ENCODE measurements at places on chromosomes 11 and 22.

- no peak for DNase-seq
Measured at GRCh38 chr11:130533871-130534270, 85.4 kb downstream of the ADAMTS15 start.

DNA sequence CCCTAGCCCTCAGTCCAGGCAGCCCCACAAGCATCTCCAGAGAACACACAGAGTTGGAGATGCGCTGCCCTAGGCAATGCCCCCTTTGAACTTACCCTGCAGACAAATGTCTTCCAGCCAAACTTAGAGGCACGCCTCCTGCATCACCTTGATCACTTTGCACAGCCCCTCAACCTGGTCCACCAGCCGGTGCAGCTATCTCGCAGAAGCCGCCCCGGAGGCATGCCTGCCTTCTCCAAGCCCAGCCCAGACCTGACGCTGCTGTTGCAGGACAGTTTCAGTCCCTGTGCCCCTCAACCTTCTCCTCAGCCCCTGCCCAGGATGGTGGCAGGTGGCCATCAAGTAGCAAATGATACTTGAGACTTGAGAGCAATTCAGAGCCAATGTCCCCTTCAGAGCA lies 16.7 kb upstream of the POU2AF1 start:
- DNase-seq, result no peak

DNA sequence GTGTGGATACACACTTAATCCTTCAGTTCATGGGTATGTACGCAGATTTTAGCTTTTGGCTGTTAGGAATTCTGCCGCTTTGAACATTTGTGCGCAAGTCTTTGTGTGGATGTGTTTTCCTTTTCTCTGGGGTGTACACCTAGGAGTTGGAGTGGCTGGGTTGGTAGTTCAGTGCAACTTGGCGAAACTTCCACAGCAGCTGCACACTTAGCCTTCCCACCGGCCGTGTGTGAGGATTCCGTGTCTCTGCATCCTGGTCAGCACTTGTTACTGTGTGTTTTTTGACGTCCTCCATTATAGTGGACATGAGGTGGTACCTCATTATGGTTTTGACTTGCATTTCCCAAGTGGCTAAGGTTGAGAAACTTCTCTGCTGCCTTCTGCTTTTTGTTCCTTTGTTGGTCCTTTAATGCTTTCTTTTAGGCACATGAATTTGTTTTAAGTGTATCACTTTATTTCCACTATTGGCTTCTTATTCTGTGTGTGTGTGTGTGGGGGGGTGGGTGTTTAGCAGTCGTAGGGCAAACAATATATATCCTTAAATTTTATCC lies 72.1 kb upstream of the SLC25A18 start:
- DNase-seq, result no peak

DNA sequence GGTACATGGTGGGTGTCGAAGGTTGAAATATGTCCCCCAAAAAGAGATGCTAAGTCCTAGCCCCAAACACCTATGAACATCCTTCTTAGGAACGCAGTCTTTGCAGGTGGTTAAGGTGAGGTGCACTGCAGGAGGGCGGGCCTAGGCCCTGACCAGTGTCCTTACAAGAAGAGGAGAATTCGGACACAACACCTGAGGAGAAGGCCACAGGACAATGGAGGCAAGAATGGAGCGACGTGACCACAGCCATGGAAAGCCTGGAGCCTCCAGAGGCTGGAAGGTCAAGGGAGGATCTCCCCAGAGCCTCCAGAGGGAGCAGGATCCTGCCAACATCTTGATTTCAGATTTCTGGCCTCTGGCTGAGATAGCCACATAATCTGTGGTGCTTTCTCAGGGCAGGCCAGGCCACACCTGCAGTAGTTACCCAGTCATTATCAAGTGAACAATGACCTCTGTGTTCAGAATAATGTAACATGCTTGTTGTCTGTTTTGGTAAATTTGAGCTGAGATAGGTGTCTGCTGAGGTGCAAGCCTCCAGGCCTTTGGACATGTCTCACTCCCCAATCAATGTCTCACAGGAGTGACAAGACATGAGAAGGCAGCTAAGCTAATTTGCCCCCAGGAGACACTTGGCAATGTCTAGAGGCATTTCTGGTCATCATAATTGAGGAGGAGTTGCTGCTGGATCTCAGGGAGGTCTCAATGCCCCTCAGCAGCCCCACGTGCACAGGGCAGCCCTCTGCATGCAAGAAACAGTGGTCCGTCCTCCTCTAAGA lies 498.9 kb downstream of the BRD1 start:
- DNase-seq, result no peak

- no peak for DNase-seq
Measured at GRCh38 chr22:17266251-17266971, 47.2 kb upstream of the ADA2 start.

DNA sequence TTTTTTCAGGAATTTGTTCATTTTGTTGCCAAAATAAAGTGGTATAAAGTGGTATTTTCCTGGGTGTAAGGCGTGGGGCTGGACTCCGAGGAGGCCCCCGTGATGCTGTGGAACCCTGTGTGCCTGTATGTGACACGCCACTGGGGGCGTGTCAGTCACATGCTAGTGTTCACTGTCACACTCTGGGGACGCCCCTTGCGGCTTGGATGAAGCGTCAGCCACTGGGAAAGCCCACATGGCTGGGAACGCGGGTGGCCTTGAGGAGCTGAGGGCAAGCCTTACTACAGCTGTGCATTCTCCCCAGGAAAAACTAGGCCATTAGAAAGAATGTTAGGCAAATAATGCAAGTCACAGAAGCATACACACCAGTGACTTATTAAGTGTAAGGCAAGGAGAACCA lies 77.0 kb upstream of the SLC25A18 start:
- no peak for DNase-seq
